Naive B cell (primary cell): ENCODE measurements at places on chromosomes 6 and 20. TPM values are rescaled to one million over a fixed set of nuclear protein-coding genes. Genes with fewer than 3 reads are reported as not detected.
A peak's percentile ranks its signal among the peaks of the same experiment; 100 is the strongest.

DNA sequence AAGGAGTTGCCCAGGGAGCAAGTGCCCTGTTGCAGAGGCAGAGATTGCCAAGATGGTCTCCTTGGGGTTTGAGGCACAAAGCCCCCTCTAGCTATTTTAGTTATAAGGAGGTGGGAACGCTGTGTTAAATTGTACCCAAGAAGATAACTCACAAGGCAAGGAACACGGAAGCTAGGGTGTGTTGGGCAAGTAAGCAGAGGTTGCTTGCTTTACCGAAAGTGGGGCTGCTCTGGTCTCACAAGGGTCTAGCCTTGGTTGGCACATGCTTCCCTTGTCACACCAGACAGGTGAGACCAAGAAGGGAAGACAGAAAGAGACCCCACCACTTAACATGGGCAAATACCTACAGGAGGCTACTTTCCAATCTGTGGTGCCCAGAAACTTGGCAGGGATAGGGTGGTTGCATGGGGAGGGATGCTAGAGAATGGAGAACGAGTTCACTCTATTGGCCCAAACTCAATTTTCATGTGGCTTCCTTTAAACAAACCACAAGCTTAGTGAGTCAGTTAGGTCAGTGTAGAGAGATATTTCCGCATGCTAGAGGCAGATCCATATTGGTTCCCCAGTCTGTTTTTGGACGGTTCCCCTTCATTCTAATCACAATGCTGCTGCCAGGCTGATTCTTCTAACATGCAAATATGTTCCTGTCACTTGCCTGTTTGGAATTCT lies 42.4 kb downstream of the PLAGL1 start:
- DNase-seq = no peak
- H3K27me3 ChIP-seq = no peaks in the 10 kb centered on the region
- H3K36me3 ChIP-seq = peaks cover 12% of the 10 kb centered on the region
- no peaks in the 10 kb centered on the region for H3K4me1 ChIP-seq

- H3K27ac ChIP-seq = no peak overlapping the region
- DNase-seq = no peak
- H3K4me1 ChIP-seq = no peaks in the 10 kb centered on the region
- H3K4me3 ChIP-seq = no peak overlapping the region
- H3K36me3 ChIP-seq = no peaks in the 10 kb centered on the region
- H3K27me3 ChIP-seq = no peaks in the 10 kb centered on the region
Measured at GRCh38 chr6:107173779-107174178, 58.5 kb upstream of the BEND3 start.

GRCh38 chr20:37562695-37563480 lies 35.2 kb upstream of the BLCAP start:
- H3K36me3 ChIP-seq = no peaks in the 10 kb centered on the region
- H3K4me3 ChIP-seq = no peak overlapping the region
- no peak overlapping the region for H3K27ac ChIP-seq
- H3K27me3 ChIP-seq = peaks cover 44% of the 10 kb centered on the region
- H3K4me1 ChIP-seq = peaks cover 5% of the 10 kb centered on the region

- H3K27ac ChIP-seq = no peak overlapping the region
- no peaks in the 10 kb centered on the region for H3K36me3 ChIP-seq
- H3K27me3 ChIP-seq = no peaks in the 10 kb centered on the region
- DNase-seq = no peak
Measured at GRCh38 chr6:158018041-158018771, 36.5 kb downstream of the SYNJ2 start.

DNA sequence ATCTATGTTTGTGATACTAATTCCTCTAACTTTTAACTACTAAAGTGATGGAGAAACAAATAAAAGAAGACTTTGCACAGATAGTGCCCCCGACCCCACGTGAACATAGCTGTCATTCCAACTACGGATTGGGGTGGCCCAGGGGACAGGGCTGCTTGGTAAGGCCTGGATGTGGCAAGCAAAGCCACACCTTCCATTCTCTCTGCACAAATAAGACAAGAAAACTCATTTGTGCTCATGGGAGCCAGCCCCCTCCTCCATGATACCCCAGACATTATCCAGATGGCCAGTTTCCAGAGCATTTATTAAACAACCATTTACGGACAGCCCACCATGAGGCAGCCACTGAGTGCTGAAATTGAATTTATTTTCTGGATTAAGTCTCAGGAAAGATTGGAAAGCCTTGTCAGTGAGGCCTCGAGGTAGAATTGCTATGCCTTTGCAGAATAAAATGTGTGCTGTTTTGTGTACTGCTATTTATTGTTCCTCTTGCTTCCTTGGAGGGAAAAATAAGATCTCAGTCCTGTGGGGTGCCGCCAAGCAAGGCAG lies 151.2 kb downstream of the UNC5CL start:
- H3K27me3 ChIP-seq = peaks cover 47% of the 10 kb centered on the region
- no peak for DNase-seq
- H3K4me1 ChIP-seq = no peaks in the 10 kb centered on the region

- no peaks in the 10 kb centered on the region for H3K36me3 ChIP-seq
- peaks cover 8% of the 10 kb centered on the region for H3K4me1 ChIP-seq
- H3K27me3 ChIP-seq = peaks cover 42% of the 10 kb centered on the region
Measured at GRCh38 chr20:45469336-45470261, at the start of gene WFDC2. Gene WFDC2, plus strand, starts transcription at chr20:45469753. Its CDS starts 29 bp downstream, at chr20:45469782.

- H3K36me3 ChIP-seq = no peaks in the 10 kb centered on the region
- no peak overlapping the region for H3K27ac ChIP-seq
- no peak overlapping the region for H3K4me3 ChIP-seq
- H3K27me3 ChIP-seq = peaks cover 5% of the 10 kb centered on the region
Measured at GRCh38 chr6:11908436-11909105, 103.5 kb upstream of the HIVEP1 start.

DNA sequence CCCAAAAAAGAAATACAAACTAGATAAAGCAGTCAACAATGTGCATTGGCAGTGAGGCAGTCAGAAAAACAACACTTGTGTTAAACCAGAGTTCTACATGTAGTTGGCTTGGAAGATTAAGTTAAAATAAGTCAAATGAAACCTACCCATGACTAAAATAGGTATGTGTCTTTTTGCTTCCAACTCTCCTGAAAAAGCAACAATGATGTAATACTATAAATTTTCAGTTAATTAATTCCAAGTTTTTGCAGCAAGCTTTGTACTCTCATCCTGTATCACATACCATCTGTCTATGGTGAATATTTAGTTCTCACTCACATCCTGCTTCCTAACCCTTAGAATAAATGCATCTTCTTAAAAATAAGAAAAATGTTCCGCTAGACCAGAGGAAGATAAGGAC lies 261.5 kb downstream of the KIF16B start:
- H3K36me3 ChIP-seq = peaks cover 27% of the 10 kb centered on the region
- H3K4me3 ChIP-seq = no peak overlapping the region
- DNase-seq = no peak
- no peak overlapping the region for H3K27ac ChIP-seq

DNA sequence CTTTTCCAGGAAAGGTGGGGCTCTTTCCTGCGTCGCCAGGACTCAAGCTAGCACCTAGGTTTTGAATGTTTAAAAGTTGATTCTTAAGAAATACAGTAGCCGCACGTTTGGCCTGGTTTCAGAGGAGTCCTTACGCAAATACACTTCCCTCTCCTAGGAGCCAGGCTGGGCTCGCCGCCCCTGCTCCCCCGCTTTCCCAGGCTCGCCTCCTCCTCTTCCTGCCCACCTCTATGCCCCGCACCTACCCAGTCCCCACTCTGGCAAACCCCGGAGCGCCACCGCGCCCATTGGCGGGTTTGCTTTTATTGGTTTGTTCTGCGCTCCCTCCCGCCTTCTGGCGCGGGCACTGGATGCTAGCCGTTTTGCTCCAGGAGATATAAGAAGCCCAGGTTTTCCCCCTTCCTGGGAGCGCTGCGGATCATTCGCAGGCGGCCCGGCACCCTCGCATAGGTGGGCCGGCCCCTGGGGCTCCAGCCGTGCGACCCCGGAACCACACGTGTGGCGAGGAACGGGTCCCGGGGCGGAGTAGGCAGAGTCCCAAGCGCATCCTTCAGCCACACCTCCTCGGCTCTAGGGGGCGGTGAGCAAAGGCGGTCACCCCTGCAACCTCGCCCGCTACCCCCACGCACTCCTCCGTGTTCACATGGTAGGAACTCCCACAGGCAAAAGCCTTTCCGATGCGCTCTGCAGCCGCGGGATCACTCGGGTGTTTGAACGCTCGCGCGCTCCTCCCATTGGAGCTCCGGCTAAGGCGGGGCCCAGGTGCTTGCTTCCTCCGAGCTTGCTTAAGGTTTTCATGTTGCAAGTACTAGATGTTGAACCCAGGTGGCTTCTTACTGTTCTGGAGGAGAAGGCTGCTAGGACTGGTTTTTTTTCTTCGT lies 119.0 kb downstream of the RTN4IP1 start:
- H3K27me3 ChIP-seq = peaks cover 3% of the 10 kb centered on the region
- peak overlapping the region; percentile 93 for H3K27ac ChIP-seq
- peak overlapping the region; percentile 98 for H3K4me3 ChIP-seq
- peaks cover 33% of the 10 kb centered on the region for H3K4me1 ChIP-seq
- no peaks in the 10 kb centered on the region for H3K36me3 ChIP-seq

- H3K27me3 ChIP-seq = peaks cover 6% of the 10 kb centered on the region
- H3K36me3 ChIP-seq = no peaks in the 10 kb centered on the region
- H3K27ac ChIP-seq = no peak overlapping the region
- H3K4me1 ChIP-seq = no peaks in the 10 kb centered on the region
- DNase-seq = no peak
Measured at GRCh38 chr6:16857969-16858592, 96.8 kb upstream of the ATXN1 start.

DNA sequence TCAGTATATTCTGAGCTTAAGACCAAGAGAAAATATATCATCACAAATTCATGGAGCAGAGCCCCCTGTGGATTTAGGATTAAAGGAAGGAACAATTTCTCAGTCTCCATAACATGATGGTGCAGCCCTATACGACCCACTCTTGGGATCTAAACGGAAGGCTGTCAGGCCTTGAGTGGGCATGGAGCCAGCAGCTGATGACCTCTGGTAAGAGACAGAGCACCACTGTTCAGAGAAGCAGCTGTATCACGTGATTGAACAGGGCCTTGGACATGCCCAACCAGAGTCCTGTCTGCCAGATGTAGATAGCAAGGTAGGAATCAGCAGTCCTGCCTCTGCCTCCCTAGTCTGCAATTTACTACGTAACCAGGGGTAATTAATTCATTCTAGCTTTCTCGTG lies 259.4 kb upstream of the POU3F2 start:
- no peaks in the 10 kb centered on the region for H3K4me1 ChIP-seq
- H3K27me3 ChIP-seq = no peaks in the 10 kb centered on the region
- H3K4me3 ChIP-seq = no peak overlapping the region

The HSD17B8 gene
- polyA plus RNA-seq = 13.8 TPM

The PRRT1 gene
- not detected for polyA plus RNA-seq

The EFCAB8 gene
- not detected for polyA plus RNA-seq

The MCM3 gene
- 70.0 TPM for polyA plus RNA-seq

The IYD gene
- not detected for polyA plus RNA-seq
